ENCODE measurements at places on chromosomes 3 and 15. TPM values are rescaled to one million over a fixed set of nuclear protein-coding genes. Genes with fewer than 3 reads are reported as not detected.
A peak's percentile ranks its signal among the peaks of the same experiment; 100 is the strongest.

Gene SPESP1
- total RNA-seq, result 0.89 TPM

Gene MME
- total RNA-seq, result 44.1 TPM

Gene PARL
- total RNA-seq, result 64.4 TPM

DNA sequence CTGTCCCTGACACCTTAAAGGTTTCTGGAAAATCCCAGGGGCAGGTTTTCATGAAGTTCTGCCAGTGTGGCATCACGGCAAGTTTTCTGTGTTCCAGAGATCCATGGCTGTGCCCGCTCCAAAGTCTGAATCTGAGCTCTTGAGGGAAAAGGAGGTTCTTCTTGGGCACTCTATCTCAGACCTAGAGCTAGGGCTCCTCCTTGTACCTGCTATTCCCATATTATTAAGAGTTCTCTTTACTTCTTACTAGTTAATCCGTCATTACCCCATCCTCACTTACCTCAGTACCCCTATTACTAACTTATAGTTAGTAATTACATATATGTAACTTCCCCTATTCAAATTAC, 5.9 kb upstream of the TRA2B start:
- no peaks in the 10 kb centered on the region for H3K27me3 ChIP-seq
- H3K4me3 ChIP-seq, result no peak overlapping the region
- H3K27ac ChIP-seq, result no peak overlapping the region
- H3K36me3 ChIP-seq, result no peaks in the 10 kb centered on the region

DNA sequence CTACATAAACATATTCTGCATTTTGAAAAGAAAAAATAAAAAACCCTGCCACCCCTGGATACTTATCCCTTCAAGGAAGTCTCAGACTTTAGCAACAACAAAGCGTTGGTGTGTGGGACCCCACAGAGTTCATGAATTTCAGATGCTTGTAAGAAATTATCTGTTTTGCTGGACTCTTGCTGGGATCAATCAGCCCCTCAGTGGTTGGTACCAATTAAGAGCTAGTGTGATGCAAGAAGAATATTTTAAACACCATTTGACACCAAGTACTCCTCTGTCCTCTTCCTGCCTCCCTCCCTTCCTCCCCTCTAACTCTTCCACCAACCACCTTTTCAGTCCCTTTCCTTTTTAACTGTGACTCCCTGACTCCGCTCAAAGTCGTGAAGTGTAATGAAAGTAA, 51.5 kb downstream of the SST start:
- H3K4me3 ChIP-seq, result no peak overlapping the region
- H3K27me3 ChIP-seq, result no peaks in the 10 kb centered on the region
- no peak overlapping the region for H3K27ac ChIP-seq
- no peaks in the 10 kb centered on the region for H3K36me3 ChIP-seq

DNA sequence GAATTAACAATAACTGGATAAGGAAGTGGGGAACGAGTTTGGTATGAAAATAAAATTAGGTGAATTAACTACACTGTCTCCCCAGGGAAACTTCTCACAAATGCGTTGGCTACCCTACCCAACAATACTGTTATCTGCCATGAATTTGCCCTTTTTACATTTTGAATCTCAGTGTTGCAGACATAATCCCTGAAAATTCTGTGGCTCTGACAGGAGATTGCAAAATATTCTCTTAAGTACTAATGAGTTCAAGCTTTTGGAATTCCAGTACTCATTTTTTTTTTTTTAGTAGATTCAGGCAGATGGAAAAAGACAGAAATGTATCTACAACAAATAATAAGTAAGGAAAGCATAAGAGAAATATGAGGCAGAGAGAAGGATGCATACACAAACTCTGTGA, 332.6 kb downstream of the LSAMP start:
- H3K4me3 ChIP-seq, result no peak overlapping the region
- no peaks in the 10 kb centered on the region for H3K27me3 ChIP-seq
- no peaks in the 10 kb centered on the region for H3K36me3 ChIP-seq
- no peaks in the 10 kb centered on the region for H3K4me1 ChIP-seq

GRCh38 chr15:78695046-78695671, 54.1 kb upstream of the CHRNB4 start:
- no peak for DNase-seq
- H3K4me1 ChIP-seq, result no peaks in the 10 kb centered on the region
- no peaks in the 10 kb centered on the region for H3K36me3 ChIP-seq
- H3K27me3 ChIP-seq, result no peaks in the 10 kb centered on the region
- H3K4me3 ChIP-seq, result no peak overlapping the region

DNA sequence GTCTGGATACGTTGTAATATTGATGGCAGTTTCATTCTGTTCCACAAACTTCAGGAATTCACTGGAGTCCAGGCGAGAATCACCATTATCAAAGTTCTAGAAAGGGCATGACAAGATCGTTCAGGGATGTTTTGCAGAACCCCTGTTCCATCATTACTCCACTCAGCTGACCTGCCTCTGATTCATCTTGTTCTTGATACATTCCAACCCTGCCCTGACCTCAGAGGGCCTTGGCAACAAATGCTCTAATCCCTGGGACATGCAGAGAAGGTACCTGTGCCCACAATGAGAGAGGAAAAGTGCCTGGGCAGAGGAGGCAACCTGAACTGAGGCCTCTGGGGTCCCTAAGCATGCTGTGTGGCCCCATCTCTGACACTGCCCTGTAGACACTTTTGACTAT, 45.9 kb downstream of the FSTL1 start:
- no peaks in the 10 kb centered on the region for H3K27me3 ChIP-seq
- H3K27ac ChIP-seq, result no peak overlapping the region
- no peaks in the 10 kb centered on the region for H3K4me1 ChIP-seq
- no peak for DNase-seq
- H3K36me3 ChIP-seq, result peaks cover 17% of the 10 kb centered on the region
- H3K4me3 ChIP-seq, result no peak overlapping the region

GRCh38 chr3:59290358-59290757, 240.5 kb upstream of the CFAP20DC start:
- H3K4me3 ChIP-seq, result no peak overlapping the region
- H3K36me3 ChIP-seq, result no peaks in the 10 kb centered on the region
- DNase-seq, result no peak
- no peak overlapping the region for H3K27ac ChIP-seq
- H3K27me3 ChIP-seq, result no peaks in the 10 kb centered on the region
- no peaks in the 10 kb centered on the region for H3K4me1 ChIP-seq

- DNase-seq, result peak; percentile 69
- H3K4me3 ChIP-seq, result no peak overlapping the region
- no peaks in the 10 kb centered on the region for H3K27me3 ChIP-seq
Observed at GRCh38 chr3:52062505-52062904, 6.1 kb upstream of the DUSP7 start.

GRCh38 chr3:52792413-52792812, 2.2 kb upstream of the ITIH3 start:
- DNase-seq, result no peak
- H3K36me3 ChIP-seq, result no peaks in the 10 kb centered on the region
- H3K27me3 ChIP-seq, result no peaks in the 10 kb centered on the region
- H3K27ac ChIP-seq, result no peak overlapping the region
